ENCODE measurements at places on chromosomes 13 and 19.

DNA sequence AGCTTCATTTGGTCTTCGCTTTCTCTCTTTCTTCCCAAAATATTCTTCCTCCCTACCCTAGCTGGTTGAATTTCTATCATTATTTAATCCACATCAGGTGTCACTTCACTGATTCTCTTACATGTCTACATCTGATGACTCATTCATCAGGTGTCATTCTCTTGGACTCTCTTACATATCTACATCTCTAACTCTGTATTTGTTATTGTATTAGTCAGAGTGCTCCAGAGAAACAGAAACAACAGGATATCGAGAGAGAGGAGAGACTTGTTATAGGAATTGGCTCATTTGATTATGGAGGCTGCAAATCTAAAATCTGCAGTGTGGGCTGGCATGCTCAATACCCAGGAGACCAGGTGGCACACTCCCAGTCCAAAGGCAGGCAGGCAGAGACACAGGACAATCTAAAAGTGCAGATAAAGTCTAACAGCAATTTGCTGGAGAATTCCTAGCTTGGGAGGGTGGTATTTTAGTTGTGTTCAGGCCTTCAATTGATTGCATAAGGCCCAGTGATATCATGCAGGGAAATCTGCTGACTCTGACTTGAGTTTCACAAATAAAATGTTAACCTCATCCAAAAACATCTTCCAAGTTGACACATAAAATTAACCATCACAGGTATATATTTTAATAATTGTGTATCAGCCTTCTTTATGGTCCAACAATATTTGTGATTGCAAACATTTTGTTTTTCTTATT is 541.4 kb upstream of the SLITRK5 start:
- no peak for DNase-seq

- DNase-seq: peak; percentile 8
Observed at GRCh38 chr13:54394085-54394700, 1365.6 kb downstream of the OLFM4 start.

- DNase-seq: no peak
Observed at GRCh38 chr13:62850331-62850730, 1434.7 kb upstream of the PCDH20 start.

DNA sequence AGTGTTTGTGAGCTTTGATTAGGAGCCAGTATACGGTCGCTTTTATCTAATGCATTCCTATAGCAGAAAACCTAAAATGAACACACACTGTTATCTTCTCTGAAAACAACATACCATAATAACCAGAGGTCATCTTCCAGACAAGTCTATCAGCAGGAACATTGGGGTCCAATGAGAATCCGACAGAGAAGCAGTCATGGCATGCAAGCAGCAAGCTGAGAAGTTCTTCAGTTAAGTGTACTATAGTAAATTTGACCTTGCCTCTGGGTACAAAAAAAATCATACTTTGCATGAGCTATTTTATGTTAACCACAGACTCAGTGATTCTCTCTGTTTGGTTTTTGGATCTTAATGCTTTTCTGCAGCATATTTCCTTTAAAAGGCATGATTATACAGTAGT is 1505.1 kb downstream of the PCDH9 start:
- DNase-seq: no peak

DNA sequence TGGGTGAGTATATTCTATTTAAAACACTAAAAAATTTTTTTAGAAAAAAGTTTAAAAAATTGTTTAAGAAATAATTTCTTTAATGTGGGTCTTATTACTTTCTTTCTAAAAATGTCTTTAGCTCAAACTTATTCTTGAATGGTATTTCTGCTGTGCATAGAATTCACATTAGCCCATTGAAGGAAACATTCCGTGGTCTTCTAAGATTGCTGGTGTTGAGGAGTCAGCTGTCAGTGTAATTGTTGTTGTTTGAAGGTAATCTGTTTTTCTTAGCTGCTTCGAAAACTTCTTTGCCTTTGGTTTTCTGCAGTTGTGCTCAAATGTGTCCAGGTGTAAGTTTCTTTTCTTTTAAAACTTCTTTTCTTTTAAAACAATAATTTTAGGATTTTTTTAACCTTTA is 85.4 kb upstream of the KLF12 start:
- no peak for DNase-seq
